ENCODE measurements at places on chromosomes 4 and X.

DNA sequence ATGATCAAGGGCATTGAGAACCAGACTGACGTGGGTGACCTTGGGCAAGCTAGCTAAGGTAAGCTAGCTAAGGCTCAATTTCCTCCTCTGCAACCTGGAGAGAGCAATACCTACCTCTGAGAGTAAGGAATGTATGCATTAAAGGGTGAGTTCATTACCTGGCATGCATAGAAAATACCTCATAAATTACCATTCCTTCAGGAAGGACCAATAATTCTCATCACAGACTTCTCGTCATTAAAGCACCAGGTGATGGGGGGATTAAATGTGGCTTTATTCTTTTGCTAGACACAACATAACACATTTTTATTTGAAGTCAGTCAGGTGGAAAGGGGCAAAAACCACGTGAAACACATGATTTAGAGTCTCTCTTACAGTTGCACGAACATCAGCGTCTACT is 21.5 kb downstream of the EGFL6 start:
- no peak for DNase-seq

GRCh38 chr4:25723409-25723808 is 67.8 kb downstream of the SLC34A2 start:
- peak; percentile 3 for DNase-seq

GRCh38 chr4:40607221-40607620 is 22.4 kb downstream of the RBM47 start:
- no peak for DNase-seq

GRCh38 chr4:89270792-89271191 is 36.8 kb downstream of the GPRIN3 start:
- DNase-seq, result no peak

All from DMS79 treated with DMSO at 0.1 percent for 48 hours (cell line).